ENCODE measurements at places on chromosomes 3 and 15.

DNA sequence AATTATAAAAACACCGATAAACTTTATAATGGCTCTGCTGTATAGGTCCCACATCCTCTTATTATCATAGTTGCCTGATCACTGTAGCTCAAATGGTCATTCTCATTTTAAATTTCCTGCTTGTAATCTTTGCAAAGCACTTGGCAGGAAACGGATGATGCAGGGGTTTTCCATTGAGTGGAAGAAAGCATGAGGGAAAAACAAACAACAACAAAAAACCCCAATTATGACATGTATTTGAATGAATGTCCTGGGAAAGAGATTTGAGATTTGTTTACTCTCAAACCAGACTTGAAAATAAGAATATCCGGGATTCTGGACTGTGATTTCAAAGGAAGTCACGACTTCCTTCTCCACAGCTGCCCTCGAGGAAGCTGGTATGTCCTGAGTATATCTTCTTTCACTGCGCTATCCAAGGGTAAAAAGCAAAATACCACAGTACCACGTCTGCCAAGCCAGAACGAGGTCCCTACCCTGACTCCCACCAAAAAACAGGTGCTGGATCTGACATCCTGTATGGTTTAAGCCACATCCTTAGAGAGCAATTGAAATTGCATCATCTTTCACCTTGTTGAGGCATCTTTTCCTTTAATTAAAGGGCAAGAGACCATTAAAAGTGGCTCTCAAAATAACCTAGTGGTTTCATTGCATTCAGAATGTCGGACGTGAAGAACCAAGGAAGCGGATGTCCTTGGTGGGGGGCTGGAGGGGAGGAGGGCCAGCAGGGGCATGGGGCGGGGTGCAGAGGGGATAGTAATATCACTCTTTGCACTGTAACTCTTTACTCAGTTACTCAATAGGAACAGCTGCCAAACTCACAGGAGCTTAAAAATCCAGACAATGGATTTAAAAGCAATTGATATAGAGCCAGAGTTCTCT, 13.5 kb upstream of the TIPIN start:
- no peak for DNase-seq

- no peak for DNase-seq
These were observed 68.9 kb upstream of the ARL8B start for GRCh38 chr3:5053021-5053831.

GRCh38 chr3:171173736-171174135, 147.2 kb upstream of the SLC2A2 start:
- DNase-seq, result no peak

DNA sequence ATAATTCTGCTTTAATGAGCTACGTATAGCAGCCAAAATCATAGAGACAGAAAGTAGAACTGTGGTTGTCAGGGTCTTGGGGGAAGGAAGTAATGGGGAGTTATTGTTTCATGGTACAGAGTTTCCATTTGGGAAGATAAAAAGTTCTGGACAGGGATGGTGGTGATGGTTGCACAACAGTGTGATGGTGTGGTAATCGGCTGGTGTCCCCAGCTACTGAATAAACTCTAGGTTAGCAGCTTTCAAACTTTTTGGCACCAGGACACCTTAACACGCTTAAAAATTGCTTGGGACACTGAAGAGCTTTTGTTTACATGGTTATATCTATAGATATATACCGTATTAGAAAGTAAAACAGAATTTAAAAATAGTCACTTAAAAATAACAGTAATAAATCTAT, 166.0 kb downstream of the NEK11 start:
- no peak for DNase-seq

DNA sequence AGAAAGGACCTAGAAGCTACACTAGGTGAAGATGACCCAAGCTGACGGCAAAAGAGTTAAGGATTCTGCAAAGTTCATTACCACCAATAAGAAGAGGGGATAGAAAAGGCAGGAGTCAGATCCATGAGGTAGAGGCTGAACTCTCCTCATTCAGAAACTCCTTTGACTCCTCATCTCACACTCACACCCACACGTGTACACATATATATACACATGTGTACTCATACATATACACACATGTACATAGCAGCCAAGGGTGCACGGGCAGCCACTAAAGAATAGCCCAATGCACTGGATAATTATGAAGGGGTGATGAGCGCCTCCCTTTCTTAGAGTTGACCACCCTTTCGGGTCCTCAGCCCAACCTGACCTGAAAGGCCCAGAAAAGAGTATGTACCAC, 476.8 kb downstream of the NTRK3 start:
- no peak for DNase-seq

DNA sequence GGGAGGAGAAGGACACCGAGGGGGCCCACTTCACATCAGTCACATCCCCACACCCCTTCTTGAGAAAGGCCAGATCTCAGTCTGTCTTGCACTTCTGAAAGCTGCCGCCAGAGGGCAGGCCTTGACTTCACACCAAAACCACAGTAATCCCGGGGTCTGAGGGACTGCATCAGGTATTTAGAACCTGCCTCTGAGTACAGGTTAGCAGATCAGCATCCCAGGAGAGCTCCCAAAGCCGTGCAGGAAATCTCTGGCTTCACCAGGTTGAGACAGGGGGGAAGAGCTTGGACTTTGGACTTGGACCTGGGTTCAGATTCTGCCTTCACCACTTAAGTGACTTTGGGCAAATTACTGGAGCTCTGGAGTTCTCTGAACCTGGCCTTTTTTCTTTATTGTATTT, 50.3 kb downstream of the LHFPL4 start:
- peak; percentile 40 for DNase-seq

- peak; percentile 71 for DNase-seq
These were observed 26.6 kb downstream of the MIX23 start for GRCh38 chr3:122356402-122356801.

- DNase-seq, result no peak
These were observed 459.9 kb downstream of the MAGI1 start for GRCh38 chr3:65578861-65579260.

- DNase-seq, result no peak
These were observed at the start of gene ATP8B4 for GRCh38 chr15:50119063-50120040. ATP8B4 (minus strand) TSS chr15:50119233; CDS start chr15:50106966, 12,267 bp downstream.

- no peak for DNase-seq
These were observed 193.5 kb upstream of the ZBTB20 start for GRCh38 chr3:115340586-115340985.

DNA sequence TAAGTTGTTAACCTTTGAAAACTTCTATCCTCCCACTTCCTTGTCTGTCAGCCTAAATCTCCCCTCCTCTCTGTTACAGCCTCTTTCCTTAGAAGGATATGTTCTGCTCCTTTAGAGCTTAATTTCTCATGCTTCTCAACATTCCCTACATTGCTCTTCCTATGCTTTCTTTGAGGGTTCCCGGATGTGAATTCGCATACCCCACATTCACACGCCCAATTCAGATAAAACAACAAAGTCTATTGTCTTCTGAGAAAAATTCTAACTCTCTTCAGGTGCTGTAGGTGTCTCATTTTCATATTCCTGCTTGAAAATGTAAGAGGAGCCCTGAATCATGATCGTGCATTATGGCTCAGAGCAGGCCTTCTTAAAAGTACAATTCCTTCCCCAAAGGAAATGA, 171.8 kb upstream of the DPH6 start:
- DNase-seq, result no peak

GRCh38 chr15:66838671-66839239, 136.7 kb downstream of the SMAD6 start:
- no peak for DNase-seq

DNA sequence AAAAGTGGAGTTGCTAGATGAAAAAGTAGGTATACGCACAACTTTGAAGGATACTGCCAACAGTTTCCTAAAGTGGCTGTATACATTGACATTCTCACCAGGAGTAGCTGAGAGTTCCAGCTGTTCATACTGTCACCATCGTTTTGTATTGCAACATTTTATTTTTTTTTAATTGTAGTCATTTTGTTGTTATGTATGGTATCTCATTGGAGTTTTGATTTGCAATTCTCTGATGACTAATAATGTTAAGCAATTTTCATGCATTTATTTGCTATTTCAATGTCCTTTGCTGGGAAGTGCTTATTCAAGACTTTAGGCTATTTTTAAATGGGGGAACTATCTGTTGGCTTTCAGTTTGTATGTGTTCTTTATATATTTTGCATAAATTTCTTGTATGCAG, 185.1 kb upstream of the TGFBR2 start:
- no peak for DNase-seq

DNA sequence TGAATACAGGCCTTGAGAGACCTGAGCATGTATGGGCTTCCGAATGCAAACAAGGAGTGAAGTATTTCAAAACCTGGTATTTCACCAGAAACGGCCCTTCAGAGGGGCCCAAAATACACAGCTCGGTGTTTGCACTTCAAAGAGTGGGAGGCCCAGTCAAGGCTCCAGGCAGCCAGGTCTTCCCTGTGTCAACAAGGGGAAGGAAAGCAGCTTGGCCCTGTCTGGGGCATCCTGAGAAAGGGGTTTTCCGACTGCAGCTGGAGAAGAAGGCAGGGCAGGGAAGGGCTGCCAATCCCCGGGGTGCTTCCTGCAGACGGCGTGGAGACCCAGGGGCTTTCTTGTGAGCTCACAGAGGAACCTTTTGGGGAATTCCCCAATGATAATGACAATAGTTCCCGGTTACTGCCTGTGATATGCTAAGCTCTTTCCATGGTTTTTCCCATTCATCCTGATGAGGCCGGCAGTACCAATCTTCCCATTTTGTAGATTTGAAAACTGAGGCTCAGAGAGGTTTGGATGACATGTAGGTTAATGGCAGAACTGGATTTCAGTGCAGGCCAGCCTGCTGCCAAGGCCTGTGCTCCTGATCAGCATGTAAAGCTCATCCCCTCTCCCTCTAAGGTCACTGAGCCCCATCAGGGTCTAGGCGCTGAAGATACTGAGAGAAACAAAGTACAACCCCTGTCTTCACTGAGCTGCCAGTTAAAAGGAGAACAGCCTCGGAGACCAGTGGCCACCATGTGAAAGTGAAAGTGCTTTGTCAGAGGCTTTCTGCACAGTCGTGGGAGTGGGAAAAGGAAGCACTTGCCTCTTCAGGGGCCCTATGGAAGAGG, 43.0 kb upstream of the TLE3 start:
- no peak for DNase-seq

- no peak for DNase-seq
These were observed 18.2 kb upstream of the CLDN16 start for GRCh38 chr3:190369668-190370295.

DNA sequence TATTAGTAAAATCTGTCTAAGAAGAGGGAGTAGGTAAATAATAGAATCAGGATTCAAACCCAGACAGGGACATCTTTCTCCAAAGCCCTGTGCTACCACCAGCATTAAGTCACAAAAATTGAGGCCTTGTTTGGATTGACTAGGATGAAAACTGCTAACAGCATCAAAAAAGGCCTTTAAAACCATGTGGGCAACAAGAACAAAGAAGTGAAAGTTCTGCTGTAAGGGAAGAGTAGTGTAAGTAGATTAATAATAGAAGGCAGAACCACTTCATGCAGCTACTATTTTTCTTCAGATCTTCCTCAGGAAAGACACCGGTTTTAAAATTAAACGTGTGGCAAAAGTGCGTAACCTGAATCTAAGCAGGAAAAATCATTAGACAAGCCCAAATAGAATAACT, 15.3 kb upstream of the KBTBD12 start:
- no peak for DNase-seq

- DNase-seq, result no peak
These were observed 6.8 kb downstream of the C3orf80 start for GRCh38 chr3:160232014-160232413.

- DNase-seq, result no peak
These were observed 127.1 kb upstream of the RBMS3 start for GRCh38 chr3:29153811-29154210.

DNA sequence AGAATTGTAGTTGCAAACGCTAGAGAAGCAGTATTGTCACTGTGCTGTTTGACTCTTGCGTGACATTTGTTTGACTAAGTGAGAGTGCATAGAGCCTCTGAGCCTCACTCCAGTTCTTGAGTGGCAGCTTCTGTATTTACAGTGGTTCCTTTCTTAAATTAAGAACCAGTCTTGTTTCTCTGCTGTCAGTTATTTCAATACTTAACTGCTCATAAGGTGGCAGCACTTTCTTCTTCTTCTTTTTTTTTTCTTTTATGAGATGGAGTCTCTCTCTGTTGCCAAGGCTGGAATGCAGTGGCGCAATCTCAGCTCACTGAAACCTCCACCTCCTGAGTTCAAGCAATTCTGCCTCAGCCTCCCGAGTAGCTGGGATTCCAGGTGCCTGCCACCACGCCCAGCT, 372.1 kb downstream of the LPP start:
- DNase-seq, result no peak

DNA sequence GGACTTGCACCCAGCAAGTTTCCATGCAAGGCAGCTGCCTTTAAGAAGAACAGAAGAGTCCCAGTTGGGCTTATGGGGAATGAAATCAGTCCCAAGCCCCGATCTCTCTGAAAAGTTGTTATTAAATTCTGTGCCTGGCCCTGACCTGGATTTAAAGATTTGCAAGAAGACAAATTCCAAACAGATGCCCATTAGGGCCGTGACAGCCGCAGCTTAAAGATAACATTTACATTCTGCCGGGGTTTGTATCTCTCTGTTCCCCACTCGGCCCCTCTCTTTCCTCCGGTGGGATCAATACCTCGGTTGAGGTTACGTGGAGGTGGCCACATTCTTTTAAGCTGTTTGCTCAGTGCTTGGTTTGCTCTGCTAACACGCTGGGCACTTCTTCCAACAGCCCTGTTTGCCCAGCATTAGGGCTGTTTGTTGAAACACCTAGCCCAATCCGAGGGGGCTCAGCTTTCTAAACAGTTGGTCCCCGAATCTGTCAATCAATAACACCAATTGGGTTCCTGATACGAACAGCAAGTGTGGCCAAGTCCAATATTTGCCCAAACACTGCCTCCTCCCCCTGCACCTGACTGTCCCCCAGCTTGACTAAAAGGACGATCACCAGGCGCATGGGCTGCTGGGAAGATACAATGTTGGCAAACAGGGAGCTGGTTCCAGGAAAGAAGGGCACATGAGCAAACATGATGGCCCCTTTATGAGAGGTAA, 108.6 kb downstream of the RPLP1 start:
- DNase-seq, result peak; percentile 76

DNA sequence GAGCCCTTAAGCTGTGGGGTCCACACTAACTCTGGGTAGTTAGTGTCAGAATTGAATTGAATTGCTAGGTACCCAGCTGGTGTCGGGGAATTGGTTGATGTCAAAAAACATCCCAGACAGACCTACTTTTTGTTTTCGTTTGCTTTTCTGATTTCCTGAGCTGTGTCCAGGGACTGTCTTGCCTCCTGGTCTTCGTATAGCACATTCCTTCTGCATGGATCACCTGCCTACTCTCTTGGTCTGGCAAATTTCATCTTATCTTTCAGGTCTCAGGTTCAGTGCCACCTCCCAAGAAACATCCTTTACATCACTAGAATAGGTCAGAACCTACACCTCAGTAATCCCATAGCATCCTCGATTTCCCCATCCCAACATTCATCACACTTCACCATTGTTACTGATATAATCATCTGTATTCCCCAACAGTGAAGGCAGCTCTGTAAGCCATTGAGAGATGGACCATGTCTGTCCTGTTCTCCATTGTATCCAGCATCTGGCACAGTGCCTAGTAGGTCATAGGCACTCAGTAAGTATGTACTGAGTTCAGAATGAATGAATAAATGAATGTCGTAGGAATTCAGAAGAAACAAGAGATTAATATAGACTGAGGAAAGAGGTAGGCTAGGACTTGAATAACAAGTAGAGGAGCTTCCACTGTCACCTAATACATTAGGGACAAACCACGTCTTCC, 81.2 kb downstream of the ANP32A start:
- DNase-seq, result no peak
